Left renal cortex interstitium (tissue), 4 donors: ENCODE measurements at places on chromosomes 2 and 18.
A peak's percentile ranks its signal among the peaks of the same experiment; 100 is the strongest.

DNA sequence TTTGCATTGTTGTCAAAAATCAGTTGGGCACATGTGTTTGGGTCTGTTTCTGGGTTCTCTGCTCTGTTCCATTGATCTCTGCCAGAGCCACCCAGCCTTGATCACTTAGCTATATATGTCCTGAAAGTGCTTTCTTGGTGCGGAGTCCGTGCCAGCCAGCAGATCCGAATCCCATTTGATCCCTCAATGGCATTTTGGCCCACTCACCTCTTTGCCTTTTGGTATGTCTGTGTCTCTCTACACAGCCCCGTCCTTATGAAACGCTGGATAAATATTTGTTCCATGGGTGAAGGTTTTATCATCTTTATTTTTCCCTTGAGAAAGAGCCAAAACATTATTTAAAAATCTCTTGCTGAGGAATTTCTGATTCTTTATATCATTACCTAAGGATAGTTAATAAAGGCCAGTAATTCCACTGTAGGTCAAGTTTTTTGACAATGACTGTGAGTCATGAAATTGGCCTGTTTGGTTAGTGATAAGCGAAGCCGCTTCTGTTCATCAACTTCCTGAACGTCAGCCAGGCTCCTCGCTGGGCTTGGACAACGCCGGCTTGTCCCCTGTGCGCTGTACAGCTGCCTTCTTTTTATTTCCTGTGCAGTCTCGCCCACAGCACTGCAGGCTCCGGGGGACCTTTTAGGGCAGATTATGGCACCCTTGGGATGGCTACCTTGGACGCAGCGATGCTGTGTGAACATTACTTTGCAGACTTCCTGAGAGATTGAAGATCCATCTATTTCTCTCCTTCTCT is 24.9 kb downstream of the MTCL1 start:
- no peak for DNase-seq

- DNase-seq: no peak
These were observed 72.1 kb downstream of the KLHL29 start for GRCh38 chr2:23456881-23457760.

DNA sequence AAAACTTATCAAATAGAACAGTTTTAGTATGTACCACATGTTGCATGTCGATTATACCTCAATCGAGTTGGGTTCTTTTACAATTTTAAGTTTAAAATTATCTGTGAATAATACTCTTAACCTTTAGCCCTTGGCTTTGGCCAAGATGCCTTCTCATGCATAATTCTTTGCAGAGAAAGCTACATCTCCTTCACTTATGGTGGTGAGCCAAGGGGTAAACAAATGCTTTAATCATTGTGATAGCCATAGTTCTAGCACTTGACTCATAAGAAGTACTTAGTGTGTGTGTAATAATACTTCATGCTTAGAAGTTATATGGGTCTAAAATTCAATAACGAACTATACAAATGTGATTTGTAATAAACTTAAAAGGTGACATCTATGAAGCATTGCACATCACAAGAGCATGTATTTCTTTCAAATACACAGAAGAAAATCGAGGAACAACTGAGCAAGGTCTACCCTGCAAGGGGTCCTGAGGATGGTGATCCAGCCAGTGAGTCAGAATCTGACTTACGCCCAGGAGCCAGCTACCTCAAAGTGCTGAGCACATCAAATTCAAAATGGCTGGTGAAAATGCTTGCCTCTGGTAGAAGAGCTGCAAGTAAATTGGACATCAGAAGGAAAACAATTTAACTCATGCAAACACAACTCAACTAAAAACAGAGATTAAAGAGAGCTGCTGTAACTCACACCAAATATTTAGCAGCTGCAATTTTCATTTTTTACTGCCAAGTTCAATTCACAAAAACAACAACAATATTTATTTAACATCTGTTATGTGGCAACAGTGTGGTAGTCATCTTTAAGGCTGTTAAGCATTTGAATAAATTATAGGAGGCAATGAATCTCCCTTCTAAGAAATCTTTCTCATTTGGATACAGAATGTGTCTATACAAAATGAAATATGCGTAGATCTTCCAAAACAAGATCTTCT is 23.8 kb upstream of the TTC39C start:
- DNase-seq: no peak

DNA sequence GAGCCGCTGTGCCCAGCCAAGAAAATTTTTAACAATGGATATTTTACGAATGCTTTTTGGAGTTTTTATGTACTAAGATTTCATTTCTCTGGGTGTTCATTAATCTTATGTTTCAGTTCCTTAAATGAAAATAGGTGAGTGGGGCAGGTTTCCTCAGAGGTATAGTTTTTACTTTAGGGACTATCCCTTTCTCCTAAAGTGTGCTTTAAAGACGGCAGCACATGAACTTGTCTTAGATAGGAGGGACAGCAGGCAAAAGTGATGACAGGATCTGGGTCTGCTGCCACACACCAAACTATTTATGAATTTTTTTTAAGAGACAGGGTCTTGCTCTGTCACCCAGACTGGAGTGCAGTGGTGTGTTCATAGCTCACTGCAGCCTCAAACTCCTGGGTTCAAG is 8.0 kb upstream of the REL start:
- DNase-seq: no peak

DNA sequence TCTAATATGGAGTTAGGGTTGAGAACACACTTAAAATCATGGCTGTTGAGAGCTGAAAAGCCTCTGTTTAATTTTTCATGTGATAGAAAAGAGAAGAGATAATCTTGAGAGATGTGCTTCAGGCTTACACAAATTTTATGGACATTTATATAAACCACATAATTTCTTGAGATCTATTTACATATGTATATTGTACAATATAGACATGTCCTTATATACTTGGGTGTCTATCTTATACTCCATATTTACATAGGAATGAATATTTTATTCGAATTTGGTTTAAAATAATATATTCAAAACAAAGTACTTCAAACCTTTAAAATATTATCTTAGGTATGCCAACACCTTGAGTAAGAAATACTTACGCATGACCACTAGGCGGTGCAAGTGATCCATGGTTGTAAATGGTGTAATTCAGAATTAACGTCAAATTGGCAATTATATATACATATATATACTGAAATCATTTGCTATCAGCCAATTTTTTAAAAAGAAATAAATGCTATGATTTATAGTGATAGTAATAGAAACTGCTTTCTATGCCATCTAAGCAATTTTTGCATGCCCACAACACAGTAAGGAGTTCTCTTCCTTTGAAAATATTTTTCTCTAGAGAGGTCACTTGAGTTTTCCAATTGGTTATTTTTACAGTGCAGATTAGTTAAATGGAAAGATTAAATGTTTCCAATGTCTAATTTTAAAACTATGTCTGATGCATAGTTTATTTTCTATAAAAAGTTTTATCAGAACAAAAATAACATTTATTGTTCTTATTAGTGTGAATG is 37.6 kb upstream of the SPAG16 start:
- no peak for DNase-seq

DNA sequence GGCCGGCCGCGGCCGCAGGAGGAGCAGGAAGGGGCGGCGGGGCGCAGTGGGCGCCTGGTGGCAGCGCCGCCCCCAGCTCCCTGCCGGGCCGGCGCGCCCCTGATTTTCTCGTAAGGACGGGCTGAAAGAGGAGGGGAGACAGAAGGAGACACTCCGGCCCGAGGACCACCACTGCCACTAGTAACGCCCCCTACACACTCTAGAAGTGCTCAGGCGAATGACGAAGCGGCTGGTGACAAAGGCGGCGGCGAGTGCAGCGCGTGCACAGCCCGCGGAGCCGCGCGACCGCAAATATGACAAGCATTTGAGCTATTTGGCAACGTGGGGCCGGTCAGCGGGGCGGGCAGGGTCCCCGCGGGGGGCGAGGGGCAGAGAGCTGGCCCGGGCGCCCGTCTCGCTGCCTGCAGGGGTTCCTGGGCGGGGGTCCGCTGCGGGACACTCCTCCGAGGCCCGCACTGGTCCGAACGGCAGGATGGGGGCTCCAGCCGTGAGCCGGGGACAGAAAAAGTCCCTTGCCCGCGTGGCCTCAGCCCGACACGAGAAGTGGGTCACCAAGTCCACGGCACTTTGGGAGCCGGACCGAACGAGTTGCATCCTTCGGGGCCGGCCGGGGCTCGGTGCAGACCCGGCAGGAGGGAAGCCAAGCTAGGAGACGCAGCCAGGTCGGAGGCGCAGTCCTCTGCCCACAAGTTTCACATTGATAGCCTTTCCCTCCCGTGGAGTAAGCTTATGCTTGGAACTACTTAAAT is 524 bp upstream of the SERTAD2 start:
- DNase-seq: peak; percentile 69

- DNase-seq: no peak
These were observed 680 bp upstream of the FHOD3 start for GRCh38 chr18:36296650-36297416.

DNA sequence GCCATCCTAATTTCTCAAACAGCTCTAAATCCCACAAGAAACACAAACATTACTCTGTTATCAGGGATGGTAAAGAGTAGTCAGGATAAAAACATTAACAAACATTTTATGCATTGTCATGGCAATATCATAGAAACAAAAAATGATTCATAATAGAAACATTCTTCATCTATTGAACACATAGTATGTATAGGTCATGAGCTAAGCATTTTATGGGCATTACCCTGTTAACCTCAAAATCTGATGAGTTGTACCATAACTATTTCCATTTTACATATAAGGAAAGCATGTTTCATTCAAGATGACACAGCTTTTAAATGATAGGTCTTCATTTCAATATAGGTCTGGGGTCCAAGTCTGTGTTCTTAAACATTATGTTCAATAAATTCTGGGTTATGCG is 344.9 kb downstream of the RND3 start:
- no peak for DNase-seq
